ENCODE measurements at places on chromosomes 3 and 15.

DNA sequence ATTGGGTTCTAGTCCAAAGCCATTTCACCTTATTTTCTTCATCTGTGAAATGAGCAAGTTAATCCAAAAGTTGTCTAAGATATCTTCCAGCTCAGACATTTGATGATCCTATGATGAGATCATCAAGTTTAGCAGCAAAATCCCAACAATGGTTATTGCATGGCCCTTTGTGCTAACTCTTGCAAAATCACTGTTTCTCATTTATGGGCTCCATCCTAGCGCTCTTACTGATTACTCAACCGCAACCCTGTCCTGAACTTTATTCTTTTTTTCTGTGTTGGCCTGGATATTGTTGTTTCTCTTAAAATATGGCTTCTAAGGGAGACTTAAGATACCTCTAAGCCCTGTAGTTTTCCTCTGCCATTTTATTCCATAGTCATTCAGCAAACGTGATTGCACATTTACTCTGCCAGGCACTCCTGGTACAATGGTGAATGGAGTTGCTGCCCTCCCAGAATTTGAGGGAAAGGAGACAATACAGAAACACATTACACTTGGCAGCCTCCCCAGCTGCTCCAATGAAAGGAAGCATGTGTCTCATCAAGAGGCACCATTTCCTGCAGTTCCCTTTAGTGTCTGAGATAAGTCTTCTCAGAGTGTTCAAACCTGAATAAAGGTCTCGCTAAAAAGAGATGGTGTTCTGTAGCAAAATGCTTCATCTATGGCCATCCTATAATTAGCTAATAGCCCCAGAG is 4.4 kb downstream of the GXYLT2 start:
- DNase-seq: no peak
- no peak overlapping the region for H3K4me3 ChIP-seq
- H3K36me3 ChIP-seq: no peaks in the 10 kb centered on the region
- H3K4me1 ChIP-seq: peaks cover 49% of the 10 kb centered on the region

DNA sequence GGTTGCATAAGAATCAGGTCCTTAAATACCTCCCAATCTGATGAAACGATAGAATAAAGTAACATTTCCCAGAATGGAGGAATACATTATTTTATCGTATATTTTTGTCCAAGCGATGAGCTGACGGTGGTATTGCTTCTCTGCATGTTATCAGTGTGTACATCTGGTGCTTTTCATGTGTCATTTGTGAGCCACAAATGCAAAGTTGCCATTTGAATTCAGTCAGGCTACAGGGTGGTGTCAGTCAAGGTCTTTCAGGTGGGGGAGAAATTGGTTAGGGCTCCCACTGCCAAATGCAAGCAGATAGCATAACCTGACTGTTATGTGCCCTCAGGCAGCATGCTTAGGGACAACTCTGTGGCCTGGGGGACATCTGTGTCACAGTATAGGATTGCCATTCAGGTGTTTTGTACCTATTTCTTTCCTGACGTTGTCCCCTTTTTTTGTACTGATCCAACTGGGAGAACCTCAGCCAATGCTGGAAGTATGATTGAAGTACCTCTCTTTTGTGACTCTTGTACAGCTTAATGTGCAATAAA is 26.5 kb upstream of the TIMP4 start:
- DNase-seq: no peak
- no peak overlapping the region for H3K4me3 ChIP-seq
- H3K27ac ChIP-seq: no peak overlapping the region
- H3K36me3 ChIP-seq: no peaks in the 10 kb centered on the region

GRCh38 chr15:59013246-59013873 is 25.9 kb downstream of the RNF111 start:
- H3K4me1 ChIP-seq: no peaks in the 10 kb centered on the region
- DNase-seq: no peak
- H3K27ac ChIP-seq: no peak overlapping the region

- no peaks in the 10 kb centered on the region for H3K27me3 ChIP-seq
- H3K4me1 ChIP-seq: peaks cover 20% of the 10 kb centered on the region
- H3K36me3 ChIP-seq: peaks cover 7% of the 10 kb centered on the region
Measured at GRCh38 chr15:80480909-80481308, 76.7 kb downstream of the ARNT2 start.

- no peaks in the 10 kb centered on the region for H3K4me1 ChIP-seq
- DNase-seq: no peak
- H3K4me3 ChIP-seq: no peak overlapping the region
- no peak overlapping the region for H3K27ac ChIP-seq
Measured at GRCh38 chr3:9692416-9692815, 11.2 kb upstream of the CPNE9 start.

GRCh38 chr3:127307916-127308315 is 20.1 kb upstream of the PRR20G start:
- H3K4me1 ChIP-seq: no peaks in the 10 kb centered on the region
- no peak overlapping the region for H3K27ac ChIP-seq
- H3K4me3 ChIP-seq: no peak overlapping the region
- DNase-seq: no peak

DNA sequence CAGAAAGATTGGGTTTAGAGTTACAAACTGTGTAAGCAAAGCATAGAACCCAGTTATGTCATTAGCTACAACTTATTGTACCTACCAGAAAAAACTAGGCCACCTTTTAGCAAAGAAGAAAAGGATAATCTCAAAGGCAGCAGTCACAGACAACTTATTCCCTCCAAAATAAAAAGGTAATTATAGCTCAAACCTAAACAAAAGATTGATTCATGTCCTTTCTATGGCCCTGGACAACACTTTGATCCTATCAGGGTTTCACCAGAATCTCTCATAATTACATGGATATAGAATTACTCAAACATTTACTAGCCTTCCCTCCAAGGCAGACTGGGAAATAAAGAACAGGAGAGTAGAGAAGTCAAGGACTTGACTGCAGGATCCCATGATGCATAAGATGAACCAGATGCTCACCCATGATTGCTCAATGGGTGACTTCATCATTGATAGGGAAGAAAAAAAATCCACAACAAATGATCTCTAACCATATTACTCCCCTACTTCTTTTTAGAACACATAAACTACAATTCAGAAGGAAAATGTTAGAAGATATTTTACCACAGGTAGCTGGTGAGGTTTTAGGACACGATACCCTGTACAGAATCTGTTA is 17.4 kb downstream of the DET1 start:
- H3K27ac ChIP-seq: no peak overlapping the region
- H3K4me1 ChIP-seq: no peaks in the 10 kb centered on the region
- H3K4me3 ChIP-seq: no peak overlapping the region

DNA sequence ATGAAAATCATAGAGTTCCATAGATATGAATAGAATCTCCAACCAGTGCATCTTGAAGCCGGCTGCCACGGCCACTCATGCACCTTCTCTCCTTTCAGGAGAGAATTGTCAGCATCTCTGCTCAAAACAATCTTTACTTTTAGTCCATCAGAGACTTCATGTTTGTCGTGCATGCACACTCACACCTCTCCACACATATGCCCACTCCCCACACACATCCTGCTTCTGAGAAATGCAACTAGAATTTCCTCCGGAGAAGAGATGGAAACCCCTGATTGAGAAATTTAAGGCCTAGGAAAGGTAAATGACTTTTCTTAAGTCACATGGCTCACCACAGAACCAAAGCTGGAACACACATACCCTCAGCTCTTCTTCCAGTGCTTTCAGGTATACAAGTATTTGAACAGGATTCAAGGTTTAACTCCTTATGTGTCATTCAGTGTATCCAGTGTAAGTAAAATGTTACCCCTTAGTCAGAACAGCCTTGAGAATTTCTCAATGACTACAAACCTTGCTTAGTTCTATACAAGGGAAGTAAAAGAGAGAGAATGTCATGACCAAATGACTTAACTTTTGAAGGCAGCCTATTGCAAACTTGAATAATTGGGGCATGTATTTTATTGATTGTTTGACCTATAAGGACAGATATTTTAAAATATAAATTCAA is 69.1 kb upstream of the TSEN2 start:
- H3K36me3 ChIP-seq: no peaks in the 10 kb centered on the region
- no peaks in the 10 kb centered on the region for H3K4me1 ChIP-seq
- H3K27me3 ChIP-seq: peaks cover 2% of the 10 kb centered on the region
- no peak overlapping the region for H3K4me3 ChIP-seq

GRCh38 chr3:10286596-10287295 is 6.0 kb downstream of the GHRL start:
- no peaks in the 10 kb centered on the region for H3K27me3 ChIP-seq
- H3K27ac ChIP-seq: no peak overlapping the region
- H3K36me3 ChIP-seq: peaks cover 3% of the 10 kb centered on the region

- H3K36me3 ChIP-seq: no peaks in the 10 kb centered on the region
- H3K27ac ChIP-seq: no peak overlapping the region
- peaks cover 11% of the 10 kb centered on the region for H3K4me1 ChIP-seq
- no peak for DNase-seq
- no peak overlapping the region for H3K4me3 ChIP-seq
Measured at GRCh38 chr3:65545429-65545828, 493.3 kb downstream of the MAGI1 start.

- H3K4me1 ChIP-seq: no peaks in the 10 kb centered on the region
- DNase-seq: no peak
- H3K27me3 ChIP-seq: no peaks in the 10 kb centered on the region
- H3K27ac ChIP-seq: no peak overlapping the region
- no peak overlapping the region for H3K4me3 ChIP-seq
Measured at GRCh38 chr3:65820600-65820999, 218.1 kb downstream of the MAGI1 start.

DNA sequence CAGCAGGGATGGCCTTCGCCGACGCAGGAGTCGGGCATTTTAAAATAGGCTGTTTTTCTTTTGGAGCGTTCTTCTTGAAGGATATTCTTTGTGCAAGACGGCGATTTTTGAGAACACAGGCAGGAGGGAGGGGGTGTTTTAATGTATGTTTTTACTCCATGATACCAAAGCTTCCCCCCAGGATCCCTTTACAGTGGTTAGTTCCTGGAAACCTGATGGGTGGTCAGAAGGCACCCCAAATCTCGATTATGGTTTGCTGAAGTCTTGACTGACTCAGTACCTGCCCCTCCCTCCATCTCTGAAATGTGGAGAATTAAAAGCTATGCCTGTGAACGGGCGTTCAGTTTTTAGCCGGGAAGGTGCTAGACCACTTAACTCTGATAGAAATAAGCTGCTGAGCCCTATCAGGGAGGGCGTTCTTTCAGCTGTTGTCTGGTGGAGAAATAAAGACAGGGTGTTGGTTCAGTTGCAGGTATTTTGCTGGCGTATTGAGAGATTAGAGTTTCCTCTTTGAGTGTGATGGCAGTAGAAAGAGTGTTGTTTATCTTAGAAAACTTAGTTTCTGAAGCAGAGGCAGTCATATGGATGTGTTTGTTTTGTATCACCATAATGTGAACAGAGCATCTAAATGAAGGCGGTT is 3.4 kb downstream of the IGF1R start:
- H3K36me3 ChIP-seq: no peaks in the 10 kb centered on the region
- H3K4me3 ChIP-seq: peak overlapping the region; percentile 95
- peaks cover 13% of the 10 kb centered on the region for H3K4me1 ChIP-seq
- no peak for DNase-seq
- peak overlapping the region; percentile 97 for H3K27ac ChIP-seq

GRCh38 chr3:107704477-107704876 is 181.7 kb downstream of the BBX start:
- H3K27me3 ChIP-seq: no peaks in the 10 kb centered on the region
- H3K27ac ChIP-seq: no peak overlapping the region
- DNase-seq: no peak
- H3K4me1 ChIP-seq: no peaks in the 10 kb centered on the region

Data from tibial artery (tissue), 4 donors.